ENCODE measurements at places on chromosomes 12 and 14.
A peak's percentile ranks its signal among the peaks of the same experiment; 100 is the strongest.

- no peak for DNase-seq
These were observed 40.9 kb upstream of the FZD10 start for GRCh38 chr12:130121226-130122000.

DNA sequence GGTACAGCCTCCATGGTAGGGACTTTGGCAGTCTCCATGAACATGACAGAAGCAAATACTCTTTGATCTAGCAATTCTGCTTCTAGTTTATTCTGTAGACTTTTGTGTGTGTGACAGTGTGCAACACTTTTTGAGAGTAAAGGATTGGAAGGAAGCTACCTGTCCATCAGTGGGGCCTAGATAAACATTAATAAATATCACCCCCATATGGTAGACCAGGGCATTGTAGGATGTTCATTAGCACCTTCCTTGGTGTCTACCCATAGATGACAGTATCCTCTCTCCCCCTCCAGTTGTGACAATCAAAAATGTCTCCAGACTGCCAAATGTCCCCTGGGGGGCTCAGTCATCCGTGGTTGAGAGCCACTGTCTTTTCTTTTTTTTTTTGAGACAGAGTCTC, 10.8 kb downstream of the SNRNP35 start:
- DNase-seq, result no peak

DNA sequence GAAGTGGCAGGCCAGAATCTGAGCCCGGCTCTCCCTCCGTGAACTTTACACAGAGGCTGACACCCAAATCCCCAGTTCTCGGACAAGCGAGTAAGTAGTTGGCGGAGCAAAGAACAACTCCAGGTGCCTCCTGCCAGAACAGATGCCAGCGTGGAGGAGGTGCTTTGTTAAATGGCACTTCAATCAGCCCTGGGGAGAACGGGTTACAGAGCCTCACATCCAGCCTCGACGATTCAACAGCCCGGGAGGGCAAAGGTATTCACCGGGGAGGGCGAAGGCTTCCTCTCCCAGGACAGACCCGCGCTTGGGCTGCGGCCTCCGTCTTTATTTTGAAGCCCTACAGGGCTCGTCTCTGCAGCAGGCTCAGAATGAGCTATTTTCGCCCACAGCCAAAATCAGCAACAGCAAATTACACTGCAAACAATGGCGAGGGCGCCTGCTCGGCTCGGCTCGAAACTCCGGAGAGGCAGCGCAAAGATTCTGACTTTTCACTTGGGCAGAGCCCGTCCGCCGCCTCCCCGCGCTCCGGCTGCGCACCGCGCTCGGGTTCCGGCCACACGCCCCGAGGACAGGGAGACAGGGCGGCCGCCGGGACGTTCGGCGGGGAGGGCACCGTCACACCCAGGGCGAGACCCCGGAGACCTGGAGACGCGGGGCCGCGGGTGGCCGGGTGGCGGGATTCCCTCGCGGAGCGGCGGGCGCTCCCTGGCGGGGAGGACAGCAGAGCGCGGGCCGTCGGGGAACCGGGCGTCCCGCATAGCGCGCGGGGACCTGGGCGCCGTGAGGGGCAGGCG, 811 bp downstream of the TMCC3 start:
- DNase-seq, result peak; percentile 63

DNA sequence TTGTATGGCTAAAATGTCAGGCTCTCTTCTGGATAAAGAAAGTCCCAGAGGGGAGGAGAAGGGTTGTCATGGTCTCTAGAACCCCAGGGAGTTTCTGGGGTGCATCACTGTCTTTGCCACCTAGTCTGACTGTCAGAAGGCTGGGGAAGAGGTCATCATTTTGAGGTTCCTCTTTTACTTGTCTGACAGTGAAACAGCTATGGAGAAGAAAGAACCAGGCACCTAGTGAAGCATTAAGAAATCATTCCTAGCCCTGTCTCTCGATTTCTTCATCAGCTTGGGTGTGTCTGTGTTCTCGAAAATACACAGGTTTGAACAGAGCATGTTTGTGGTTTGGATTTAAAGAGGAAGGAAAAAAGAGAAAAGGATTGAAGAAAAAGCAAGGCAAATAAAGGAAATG, 158.7 kb upstream of the LRIG3 start:
- no peak for DNase-seq

GRCh38 chr12:118373616-118374015, 909 bp upstream of the TAOK3 start:
- DNase-seq, result no peak

GRCh38 chr12:22828066-22828465, 203.1 kb downstream of the ETNK1 start:
- DNase-seq, result no peak

GRCh38 chr12:26017484-26018211, 59.2 kb downstream of the RASSF8 start:
- DNase-seq, result peak; percentile 63

- no peak for DNase-seq
These were observed 121.4 kb downstream of the PPHLN1 start for GRCh38 chr12:42447371-42447786.

- DNase-seq, result no peak
These were observed 6.4 kb downstream of the KRT82 start for GRCh38 chr12:52399756-52400155.

- no peak for DNase-seq
These were observed 143.6 kb upstream of the VRK1 start for GRCh38 chr14:96653597-96653996.

DNA sequence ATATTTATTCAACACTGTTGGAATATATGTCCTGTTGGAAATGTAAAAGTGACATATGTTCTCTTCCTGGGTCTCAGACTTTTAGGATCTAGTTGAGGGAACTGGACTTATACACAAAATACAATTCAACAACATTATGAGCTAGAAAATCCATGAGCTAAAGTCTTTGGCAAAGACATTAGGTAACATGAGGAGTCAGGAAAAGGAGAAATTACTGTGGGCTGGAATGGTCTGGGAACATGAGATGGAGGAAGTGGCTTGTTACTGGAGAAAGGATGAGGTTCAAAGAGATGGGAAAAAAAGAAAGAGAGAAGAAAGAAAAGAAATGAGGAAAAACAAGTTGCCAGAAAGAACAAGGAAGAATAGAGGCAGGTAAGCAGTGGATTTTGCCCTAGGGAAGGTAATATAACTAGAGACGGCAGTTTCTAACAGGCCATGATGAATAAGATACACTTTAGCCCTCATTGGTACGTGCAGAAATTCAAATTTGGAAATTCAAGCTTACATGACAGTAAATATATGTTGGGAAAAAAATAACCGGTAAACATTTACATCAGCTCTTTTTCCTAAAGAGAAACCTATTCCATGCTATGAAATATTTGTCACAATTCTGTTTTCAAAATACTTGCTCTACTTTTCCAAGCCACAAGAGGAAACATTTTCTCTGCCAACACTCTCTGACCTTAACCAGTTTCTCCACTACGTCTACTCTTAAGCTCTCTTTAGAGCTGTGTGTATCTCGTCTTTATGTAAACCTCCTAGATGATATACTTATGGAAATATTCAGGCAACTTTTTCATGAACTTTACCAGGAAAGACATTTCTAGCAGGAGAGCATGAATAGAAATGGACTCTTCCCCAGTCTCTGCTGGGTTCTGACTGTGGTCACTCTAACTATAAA, 268.8 kb upstream of the BTG1 start:
- no peak for DNase-seq

- no peak for DNase-seq
These were observed 28.5 kb downstream of the JDP2 start for GRCh38 chr14:75456069-75456996.

- DNase-seq, result no peak
These were observed 156.0 kb downstream of the MED13L start for GRCh38 chr12:116121453-116121871.
